ENCODE measurements at places on chromosomes 4 and X. TPM values are rescaled to one million over a fixed set of nuclear protein-coding genes. Genes with fewer than 3 reads are reported as not detected.

The CASP3 gene
- 21.7 TPM for total RNA-seq

The ARX gene
- 0.48 TPM for total RNA-seq

The PLXNB3 gene
- total RNA-seq: 3.3 TPM

The SYP gene
- 2.6 TPM for total RNA-seq

The YIPF7 gene
- total RNA-seq: not detected

The CASP6 gene
- total RNA-seq: 16.5 TPM

The ZBTB49 gene
- total RNA-seq: 2.3 TPM

The MGAT4D gene
- not detected for total RNA-seq

The GABRE gene
- total RNA-seq: 24.5 TPM

The HSD17B13 gene
- not detected for total RNA-seq

The LRIT3 gene
- not detected for total RNA-seq

The NDST4 gene
- not detected for total RNA-seq

The LRPAP1 gene
- 128 TPM for total RNA-seq

The FRMPD3 gene
- total RNA-seq: 0.05 TPM

The HSFX2 gene
- 0.27 TPM for total RNA-seq

The ATP1B4 gene
- total RNA-seq: 0.04 TPM

The CTAG2 gene
- total RNA-seq: not detected

The PHOX2B gene
- total RNA-seq: not detected

The CRMP1 gene
- 3.6 TPM for total RNA-seq

The GPR50 gene
- total RNA-seq: 0.25 TPM

The RNF113A gene
- 30.4 TPM for total RNA-seq

The NUDT6 gene
- total RNA-seq: 7.1 TPM
